ENCODE measurements at places on chromosomes 5 and 9. TPM values are rescaled to one million over a fixed set of nuclear protein-coding genes. Genes with fewer than 3 reads are reported as not detected.

DNA sequence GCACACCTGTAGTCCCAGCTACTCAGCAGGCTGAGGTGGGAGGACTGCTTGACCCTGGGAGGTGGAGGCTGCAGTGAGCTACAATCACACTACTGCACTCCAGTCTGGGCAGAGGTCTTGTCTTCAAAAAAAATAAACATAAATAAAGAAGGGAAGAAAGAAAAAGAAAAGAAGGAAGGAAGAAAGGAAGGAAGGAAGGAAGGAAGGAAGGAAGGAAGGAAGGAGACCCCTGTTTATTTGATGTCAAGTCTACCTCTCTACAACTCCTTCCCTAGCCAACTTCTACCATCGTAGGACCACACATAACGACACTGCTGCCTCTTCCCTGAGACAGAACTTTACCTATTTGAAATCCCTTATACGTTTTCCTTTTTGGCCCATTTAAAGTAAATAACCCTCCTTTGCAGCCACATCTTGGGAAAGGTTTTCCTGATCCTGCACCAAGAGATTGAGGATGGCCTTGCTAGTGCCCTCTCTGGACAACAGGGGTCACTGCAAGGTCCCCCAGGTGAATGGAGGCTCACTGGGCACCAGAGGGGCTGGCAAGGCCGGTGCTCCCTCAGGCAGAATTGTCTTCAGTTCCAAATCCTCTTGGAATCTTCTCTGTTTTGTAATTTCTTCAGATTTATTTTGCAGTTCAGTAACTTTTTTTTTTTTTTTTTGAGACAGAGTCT, 10.5 kb downstream of the RPS14 start:
- DNase-seq: peak; percentile 37
- no peak overlapping the region for H3K4me3 ChIP-seq
- H3K4me1 ChIP-seq: peaks cover 3% of the 10 kb centered on the region
- no peak overlapping the region for H3K27ac ChIP-seq

GRCh38 chr9:134832471-134832870, 48.1 kb upstream of the FCN2 start:
- H3K4me1 ChIP-seq: peaks cover 8% of the 10 kb centered on the region
- no peak overlapping the region for H3K27ac ChIP-seq
- no peak for DNase-seq
- H3K4me3 ChIP-seq: no peak overlapping the region
- no peaks in the 10 kb centered on the region for H3K27me3 ChIP-seq
- no peaks in the 10 kb centered on the region for H3K36me3 ChIP-seq

DNA sequence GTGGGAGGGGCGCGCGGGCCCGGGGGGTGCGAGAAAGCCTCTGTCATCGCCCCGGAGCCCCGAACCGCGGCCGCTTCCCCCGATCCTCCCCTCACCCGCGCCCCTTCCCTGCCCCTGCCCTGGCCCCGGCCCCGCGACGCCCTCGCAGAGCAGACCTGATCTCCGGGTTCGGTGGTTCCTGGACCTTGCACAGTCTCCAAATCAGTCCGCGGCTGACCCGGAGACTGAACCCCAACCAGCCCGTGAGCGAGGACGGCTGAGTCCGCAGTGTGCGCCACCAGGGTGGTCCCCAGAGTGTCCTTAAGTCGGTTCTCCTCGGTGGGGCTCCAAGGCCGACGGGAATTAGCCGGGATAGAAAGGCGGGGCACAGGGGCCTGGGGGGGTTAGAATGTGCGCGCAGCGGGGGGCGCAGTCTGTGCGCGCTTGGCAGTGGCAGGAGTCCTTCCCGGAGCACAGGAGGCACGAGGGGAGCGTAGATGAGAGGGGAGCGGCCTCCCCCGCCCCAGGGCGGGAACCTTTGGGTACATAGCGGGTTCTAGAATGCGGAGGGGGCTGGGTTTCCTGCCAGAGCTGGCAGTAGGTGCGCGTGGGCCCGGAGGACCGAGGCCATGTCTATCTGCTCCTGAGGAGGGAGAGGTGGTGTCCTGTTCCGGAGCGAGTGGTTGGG, 779 bp downstream of the PKN3 start:
- H3K36me3 ChIP-seq: no peaks in the 10 kb centered on the region
- peak overlapping the region; percentile 69 for H3K4me3 ChIP-seq
- no peaks in the 10 kb centered on the region for H3K27me3 ChIP-seq
- peak overlapping the region; percentile 80 for H3K27ac ChIP-seq
- peak; percentile 25 for DNase-seq
- peaks cover 7% of the 10 kb centered on the region for H3K4me1 ChIP-seq

GRCh38 chr5:15790446-15791018, 290.6 kb downstream of the FBXL7 start:
- no peaks in the 10 kb centered on the region for H3K36me3 ChIP-seq
- no peak overlapping the region for H3K4me3 ChIP-seq
- DNase-seq: no peak
- H3K4me1 ChIP-seq: peaks cover 8% of the 10 kb centered on the region
- no peak overlapping the region for H3K27ac ChIP-seq
- no peaks in the 10 kb centered on the region for H3K27me3 ChIP-seq

GRCh38 chr9:84731696-84732095, 62.2 kb downstream of the NTRK2 start:
- H3K4me1 ChIP-seq: no peaks in the 10 kb centered on the region
- no peak overlapping the region for H3K27ac ChIP-seq
- no peaks in the 10 kb centered on the region for H3K36me3 ChIP-seq
- no peak for DNase-seq

GRCh38 chr5:78647838-78648358, 674 bp downstream of the LHFPL2 start:
- peak overlapping the region; percentile 85 for H3K27ac ChIP-seq
- H3K4me1 ChIP-seq: peaks cover 41% of the 10 kb centered on the region
- H3K4me3 ChIP-seq: peak overlapping the region; percentile 78
- no peaks in the 10 kb centered on the region for H3K27me3 ChIP-seq
- peak; percentile 57 for DNase-seq

- no peaks in the 10 kb centered on the region for H3K27me3 ChIP-seq
- H3K27ac ChIP-seq: peak overlapping the region; percentile 1
- no peaks in the 10 kb centered on the region for H3K36me3 ChIP-seq
- H3K4me3 ChIP-seq: no peak overlapping the region
- peaks cover 19% of the 10 kb centered on the region for H3K4me1 ChIP-seq
These were observed 6.1 kb upstream of the EHMT1 start for GRCh38 chr9:137612741-137613142.

Gene KCNN2
- total RNA-seq: 9.7 TPM

Gene MLANA
- total RNA-seq: not detected

Gene CDKN2B
- total RNA-seq: 17.3 TPM

Gene ADGRD2
- total RNA-seq: 0.74 TPM
